ENCODE measurements at places on chromosomes 4 and X.

DNA sequence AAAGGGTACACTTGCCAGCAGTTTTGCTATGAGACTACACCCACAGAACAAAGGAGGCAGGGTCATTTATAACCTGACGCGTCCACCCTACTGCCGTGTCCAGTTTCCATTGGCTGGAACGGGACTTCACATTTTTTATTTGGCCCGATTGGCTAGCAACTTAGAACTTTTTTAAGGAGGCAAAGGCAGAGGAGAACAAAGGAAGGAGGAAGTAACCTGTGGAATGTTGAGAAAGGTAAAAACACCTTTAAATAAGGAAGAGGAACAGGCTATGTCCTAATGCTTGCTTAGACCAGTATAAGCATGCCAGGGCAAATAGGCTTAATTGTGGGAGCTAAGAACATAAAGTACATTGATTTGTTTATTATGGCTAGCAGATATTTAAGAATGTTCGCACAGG is 18.7 kb downstream of the KDM6A start:
- no peak for DNase-seq

- DNase-seq = no peak
Measured at GRCh38 chr4:189502841-189503435, 437.7 kb upstream of the FRG1 start.

- no peak for DNase-seq
Measured at GRCh38 chr4:109877400-109877799, 29.5 kb downstream of the LRIT3 start.

- no peak for DNase-seq
Measured at GRCh38 chr4:47474799-47475198, 10.3 kb upstream of the ATP10D start.

DNA sequence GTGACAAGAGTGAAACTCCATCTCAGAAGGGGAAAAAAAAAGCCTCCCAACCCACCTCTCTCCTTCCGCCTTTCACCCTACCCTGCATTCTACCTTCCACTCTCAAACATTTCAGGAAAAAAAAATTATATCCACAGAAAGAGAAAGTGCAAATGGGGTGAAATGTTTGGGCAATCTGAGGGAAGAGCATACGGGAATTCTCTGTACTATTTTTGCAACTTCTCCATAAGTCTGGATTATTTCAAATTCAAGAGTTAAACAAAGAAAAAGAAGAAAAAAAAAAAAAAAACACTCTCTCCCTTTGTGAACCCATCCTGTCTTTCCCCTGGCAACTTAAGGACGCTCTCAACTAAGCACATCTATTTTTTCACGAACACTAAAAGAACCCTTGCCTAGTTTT is 41.3 kb downstream of the AFAP1 start:
- no peak for DNase-seq

DNA sequence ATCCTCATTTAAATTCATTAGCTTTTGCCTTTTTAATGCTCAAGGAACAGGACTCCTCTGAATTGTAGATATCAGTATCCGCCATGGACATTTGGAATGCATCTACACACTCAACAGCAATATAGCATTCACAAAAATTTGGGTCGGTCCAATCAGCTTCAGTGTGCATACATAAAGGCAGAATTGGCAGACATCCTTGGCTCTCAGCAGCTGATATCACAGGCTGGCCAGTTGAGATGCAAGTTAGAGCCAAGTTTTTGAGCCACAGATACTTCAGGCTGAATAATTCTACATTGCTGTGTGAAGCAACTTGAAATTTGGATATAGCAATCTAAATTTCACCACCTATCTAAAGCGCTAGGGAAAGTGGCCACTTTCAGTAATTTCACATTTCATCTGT is 821.1 kb downstream of the PCDH19 start:
- DNase-seq = no peak

- peak; percentile 70 for DNase-seq
Measured at GRCh38 chr4:10018818-10019461, 2.4 kb downstream of the SLC2A9 start.

DNA sequence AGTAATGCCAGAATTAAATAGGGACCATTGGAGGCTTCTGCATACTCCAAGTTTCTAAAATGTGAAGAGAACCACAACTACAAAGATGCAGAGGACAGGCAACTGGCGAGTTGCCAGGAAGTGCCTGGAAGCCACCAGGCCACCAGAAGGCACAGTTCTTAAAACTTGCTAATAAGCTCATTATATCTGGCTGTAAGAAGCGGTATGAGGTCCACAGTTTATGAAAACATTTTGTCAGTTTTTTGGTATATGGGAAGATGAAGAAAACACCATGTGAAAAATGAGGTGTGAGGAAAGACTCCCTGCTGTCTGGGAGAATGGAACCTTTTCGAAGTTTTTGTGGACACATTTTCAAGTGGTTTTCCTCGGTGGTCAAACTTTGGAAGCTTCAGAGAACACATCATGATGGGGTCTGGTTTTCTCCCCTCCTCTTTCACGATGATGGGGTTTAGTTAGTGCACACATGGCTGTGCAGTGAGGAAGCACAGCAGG is 202.7 kb downstream of the NR3C2 start:
- no peak for DNase-seq

DNA sequence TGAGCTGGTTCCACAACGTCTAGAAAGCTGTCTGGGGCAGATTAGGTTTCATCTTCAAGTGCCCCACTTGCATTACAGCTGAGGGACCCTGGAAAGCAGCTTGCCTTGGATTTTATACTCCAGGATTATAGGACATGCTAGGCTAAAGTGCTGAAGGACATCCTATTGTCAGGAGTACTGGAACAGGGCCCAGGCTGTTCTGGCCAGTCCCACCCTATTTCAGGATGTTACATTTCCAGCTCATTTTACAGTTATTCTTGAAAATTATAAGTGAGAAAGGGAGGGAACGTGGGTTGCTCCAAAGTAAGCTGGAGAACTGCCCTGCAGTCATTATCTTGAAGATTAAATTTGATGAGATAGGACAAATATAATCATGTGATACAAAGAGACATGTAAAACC is 71.0 kb upstream of the UGT8 start:
- no peak for DNase-seq

DNA sequence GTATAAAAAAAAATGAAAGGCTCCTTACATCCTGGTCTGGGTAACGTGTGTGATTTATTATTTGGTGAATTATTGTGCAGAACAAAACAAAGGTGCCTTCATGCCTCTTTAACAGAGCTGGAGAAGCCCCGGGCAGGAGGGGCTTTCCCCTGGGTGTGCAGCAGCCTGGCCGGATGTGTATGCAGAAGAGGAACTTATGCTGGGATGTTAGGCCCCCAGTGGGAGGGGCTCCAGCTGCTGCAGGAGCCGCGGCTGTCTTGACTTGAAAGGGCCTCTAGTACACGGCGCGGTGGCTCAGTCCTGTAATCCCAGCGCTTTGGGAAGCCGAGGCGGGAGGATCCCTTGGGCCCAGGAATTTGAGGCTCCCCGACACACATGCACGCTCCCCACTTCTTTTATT is 16.0 kb downstream of the CCNQ start:
- peak; percentile 34 for DNase-seq

DNA sequence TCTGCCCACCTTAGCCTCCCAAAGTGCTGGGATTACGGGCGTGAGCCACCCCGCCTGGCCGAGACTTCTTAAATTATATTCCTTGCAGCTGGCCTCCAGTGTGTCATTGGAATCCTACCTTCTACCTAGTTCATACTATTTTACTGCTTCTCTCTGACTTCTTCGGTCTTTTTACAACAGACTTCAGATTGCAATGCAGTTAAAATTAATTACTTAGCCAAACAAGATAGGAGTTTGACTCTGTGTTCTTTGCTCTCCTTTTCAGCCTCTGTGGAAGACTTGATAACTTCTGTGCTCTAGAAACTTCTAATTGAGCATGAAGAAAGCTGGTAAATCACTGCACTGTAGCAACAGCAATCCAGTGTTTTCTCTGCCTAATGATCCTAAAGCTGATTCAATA is 199.5 kb downstream of the GASK1B start:
- DNase-seq = no peak

DNA sequence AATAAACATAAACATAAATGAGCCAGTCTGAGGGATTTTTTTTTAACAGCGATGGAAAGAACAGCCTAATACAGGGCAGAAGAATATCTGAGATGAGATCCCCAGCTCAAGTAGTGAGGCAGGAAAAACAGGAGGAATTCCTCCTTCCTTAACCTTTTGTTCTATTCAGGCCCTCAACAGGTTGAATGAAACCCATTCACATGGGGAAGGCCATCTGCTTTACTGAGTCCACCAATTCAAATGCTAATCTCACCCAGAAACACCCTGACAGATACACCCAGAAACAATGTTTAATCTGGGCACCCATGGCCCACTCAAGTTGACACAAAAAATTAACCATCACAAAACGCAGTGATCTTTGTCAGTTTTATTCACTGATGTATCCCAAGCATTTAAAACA is 45.5 kb downstream of the SMIM31 start:
- DNase-seq = no peak

DNA sequence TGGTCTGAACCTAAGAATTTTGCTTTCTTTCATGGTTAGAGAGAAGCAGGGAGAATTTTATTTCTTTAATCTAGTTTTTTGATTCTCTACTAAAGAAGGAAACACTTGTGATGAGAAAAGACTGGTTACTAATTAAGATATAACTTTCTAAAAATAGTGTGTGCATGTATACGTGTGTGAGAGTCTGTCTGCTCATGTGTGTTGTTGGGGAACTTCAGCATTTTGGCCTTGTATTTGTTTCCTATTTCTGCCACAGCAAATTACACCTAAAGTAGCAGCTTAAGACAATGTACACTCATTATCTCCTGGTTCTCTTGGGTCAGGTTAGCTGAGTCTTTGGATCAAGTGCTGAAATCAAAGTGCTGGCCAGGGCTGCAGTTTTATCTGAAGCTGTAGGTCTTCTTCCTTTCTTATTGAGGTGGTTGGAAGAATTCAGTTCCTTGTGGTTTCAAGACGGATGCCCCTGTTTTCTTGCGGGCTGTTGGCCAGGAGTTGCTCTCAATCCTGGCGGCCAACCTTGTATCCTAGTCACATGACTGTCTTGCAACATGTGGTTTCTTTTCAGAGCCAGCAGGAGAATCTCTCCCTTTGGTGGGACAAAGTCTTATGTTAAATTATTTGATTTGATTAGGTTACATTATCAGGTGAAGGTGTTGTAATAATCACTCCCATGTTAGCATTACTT is 188.4 kb upstream of the CLNK start:
- no peak for DNase-seq

DNA sequence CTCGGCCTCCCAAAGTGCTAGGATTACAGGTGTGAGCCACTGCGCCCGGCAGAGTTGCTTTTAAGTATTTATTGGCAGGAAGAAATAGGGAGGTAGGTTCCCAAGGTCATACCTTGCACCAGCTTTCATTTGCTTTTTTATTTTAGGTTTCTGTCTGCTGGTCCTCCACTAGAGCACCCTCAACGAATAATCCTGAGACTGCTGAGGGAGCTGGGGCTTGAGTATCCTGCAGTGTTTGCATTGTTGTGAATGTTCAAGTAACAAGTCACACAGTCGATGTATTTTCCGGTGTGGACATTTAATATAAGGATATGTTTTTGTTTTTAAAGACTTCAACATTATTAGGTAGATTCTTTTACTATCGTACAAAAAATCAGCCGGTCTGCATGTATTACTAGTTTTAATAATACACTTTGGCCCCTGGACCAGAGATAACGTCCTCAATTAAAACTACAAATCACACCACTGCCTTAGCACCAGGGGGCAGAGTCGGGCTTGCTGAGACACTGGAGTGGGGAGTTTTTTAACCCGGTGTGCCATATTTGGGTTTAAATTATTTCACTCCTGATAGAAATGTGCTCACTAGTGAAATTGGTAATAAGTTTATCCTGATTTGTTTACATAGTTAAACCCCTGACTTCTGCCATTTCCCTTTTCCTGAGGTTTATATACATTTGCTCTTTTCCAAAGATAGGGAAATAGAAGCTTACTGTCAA is 11.6 kb downstream of the SMIM20 start:
- no peak for DNase-seq

DNA sequence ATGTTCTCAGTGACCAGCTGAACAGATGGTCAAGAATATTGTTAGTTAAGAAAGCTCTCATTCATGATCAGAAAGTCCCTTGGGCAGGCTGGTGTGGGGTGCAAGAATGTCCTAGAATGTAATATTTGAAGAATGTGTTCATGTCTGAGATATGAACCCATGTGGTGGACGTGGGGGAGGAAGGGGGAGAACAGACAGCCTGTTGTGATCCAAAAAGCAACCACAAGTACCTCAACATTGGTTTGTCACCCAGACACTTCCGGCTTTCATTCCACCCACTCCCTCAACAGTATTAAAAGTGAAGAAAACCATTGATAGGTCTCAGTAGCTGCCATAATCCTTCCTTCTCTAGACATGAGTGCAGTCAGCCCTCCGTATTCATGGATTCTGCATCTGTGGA is 82.2 kb downstream of the MAML3 start:
- peak; percentile 59 for DNase-seq

GRCh38 chr4:176150356-176150682 is 45.1 kb downstream of the SPATA4 start:
- DNase-seq = no peak

Data from stimulated activated CD8-positive, alpha-beta memory T cell treated with anti-CD3 and anti-CD28 coated beads, Interleukin-4, amount 100 ng/mL, for 4 hours (primary cell).